ENCODE measurements at places on chromosomes 2 and 18. TPM values are rescaled to one million over a fixed set of nuclear protein-coding genes. Genes with fewer than 3 reads are reported as not detected.

The GLB1L gene
- 8.8 TPM for total RNA-seq

The ITGB6 gene
- 0.13 TPM for total RNA-seq

The ZBTB7C gene
- total RNA-seq, result 0.11 TPM

The BUB1 gene
- total RNA-seq, result 7.3 TPM

DNA sequence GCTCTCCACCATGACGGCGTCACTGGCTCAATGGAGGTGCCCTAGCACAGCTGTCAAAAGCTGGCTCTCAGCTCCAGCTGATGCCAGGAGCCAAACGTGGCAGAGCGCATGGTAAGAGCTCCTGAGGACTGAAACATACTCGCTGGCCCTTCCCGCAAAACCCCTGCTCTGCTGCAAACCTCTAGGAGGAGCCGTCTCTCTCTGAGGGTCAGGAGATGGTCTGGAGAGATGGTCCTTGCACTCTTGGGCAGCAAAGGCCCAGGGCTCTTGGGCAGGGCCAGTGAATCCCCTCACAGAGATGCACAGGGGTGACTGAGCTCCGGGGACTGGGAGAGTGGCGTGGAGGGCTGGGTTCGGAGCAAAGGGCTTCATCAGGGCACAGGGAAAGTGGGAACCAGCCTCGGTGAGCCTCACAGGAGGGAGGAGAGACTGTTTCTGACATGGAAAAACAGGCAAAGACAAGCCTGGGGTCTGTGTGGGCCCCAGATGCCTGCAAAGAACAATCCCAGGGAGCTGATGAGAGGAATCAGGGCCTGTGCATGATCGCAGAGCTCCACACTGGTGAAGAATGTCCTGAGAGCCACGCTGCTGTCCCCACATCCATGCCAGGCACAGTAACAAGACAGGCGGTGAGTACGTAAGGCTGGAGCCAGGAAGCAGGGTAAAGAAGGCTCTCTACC lies 17.2 kb downstream of the SNORC start:
- H3K36me3 ChIP-seq, result no peaks in the 10 kb centered on the region
- peaks cover 10% of the 10 kb centered on the region for H3K4me1 ChIP-seq
- no peaks in the 10 kb centered on the region for H3K27me3 ChIP-seq
- no peak overlapping the region for H3K4me3 ChIP-seq
- peak; percentile 80 for DNase-seq

DNA sequence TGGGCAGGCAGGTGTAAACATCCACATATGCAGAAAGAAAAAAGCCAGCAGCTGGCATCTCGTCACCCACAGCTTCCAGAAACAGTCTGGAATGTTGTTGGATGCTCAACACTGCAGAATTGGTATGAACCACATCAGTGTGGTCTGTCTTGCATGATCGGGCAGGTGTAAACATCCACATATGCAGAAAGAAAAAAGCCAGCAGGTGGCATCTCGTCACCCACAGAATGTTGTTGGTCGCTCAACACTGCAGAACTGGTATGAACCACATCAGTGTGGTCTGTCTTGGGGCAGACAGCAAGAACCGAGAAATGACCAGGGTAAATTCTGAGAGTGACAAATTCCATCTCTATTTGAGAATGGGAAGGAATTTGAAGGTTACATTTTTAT lies 39.6 kb downstream of the DOCK10 start:
- H3K27me3 ChIP-seq, result no peaks in the 10 kb centered on the region
- H3K4me3 ChIP-seq, result no peak overlapping the region
- H3K27ac ChIP-seq, result no peak overlapping the region
- no peak for DNase-seq
- no peaks in the 10 kb centered on the region for H3K36me3 ChIP-seq
- peaks cover 22% of the 10 kb centered on the region for H3K4me1 ChIP-seq

DNA sequence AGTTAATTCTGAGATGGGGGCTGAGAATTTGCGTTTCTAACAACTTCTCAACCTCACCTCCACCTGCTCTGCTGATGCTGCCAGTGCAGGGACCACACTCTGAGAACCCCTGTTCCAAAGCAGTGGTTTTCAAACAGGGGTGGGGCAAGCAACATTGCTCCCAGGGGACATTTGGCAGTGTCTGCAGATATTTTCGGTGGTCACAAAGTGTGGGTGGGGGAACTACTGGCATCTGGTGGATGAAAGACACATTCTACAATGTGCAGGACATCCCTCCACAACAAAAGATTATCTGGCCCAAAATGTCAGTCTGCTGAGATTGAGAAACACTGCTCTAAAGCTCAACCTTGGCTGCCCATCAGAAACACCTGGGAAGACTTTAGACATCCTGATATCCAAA lies 188.7 kb upstream of the SATB2 start:
- no peaks in the 10 kb centered on the region for H3K4me1 ChIP-seq
- H3K27me3 ChIP-seq, result peaks cover 9% of the 10 kb centered on the region
- H3K36me3 ChIP-seq, result no peaks in the 10 kb centered on the region
- H3K27ac ChIP-seq, result no peak overlapping the region

Data from osteocyte (in vitro differentiated cells).